ENCODE measurements at places on chromosomes 12 and 14. TPM values are rescaled to one million over a fixed set of nuclear protein-coding genes. Genes with fewer than 3 reads are reported as not detected.

GRCh38 chr12:109760031-109760929 lies 46.7 kb downstream of the FAM222A start:
- DNase-seq = peak; percentile 88

- no peak for DNase-seq
Measured at GRCh38 chr14:91369628-91370445, 47.8 kb downstream of the CCDC88C start.

GRCh38 chr14:91058042-91058581 lies 2.3 kb downstream of the RPS6KA5 start:
- DNase-seq = no peak

DNA sequence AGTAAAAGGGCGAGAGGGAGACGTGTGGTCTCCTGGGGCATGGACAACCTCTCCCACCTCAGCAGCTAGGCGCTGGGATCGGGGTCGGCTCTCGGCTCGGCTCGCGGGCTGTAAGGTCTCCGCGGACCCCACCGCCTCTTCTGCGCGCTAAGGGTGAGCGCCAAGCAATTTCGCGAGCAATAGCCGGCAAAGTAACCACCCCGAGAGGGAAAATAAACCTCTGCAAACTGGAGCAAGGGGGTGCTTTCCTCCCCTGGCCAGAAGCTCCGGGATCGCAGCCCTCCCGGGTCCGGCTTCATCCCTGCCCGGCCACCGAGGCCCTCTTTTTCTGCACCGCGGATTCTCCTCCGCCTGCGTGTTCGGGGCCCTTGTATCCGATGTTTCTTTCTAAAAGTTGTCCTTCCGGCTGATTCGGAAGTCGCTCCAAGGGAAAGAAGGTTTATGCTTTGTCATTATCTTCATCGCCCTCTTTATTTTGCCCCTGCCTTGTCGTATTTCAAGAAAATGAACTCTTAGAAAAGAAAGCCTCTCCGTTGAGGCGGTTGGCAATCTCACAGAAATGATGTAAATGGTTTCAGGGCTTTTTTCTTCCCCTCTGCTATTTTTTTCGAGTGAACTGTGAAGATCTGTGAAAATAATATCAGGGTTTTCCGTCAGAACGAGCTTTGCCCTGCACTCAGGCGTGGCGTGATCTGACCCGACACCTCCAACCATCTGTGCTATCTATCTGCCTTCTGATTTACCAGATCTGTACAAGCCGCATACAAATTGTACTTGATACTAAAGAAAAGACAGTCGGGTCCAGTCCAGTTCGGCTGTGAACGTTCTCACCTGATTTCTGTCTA lies 1.7 kb upstream of the SIX6 start:
- no peak for DNase-seq

GRCh38 chr12:57165741-57166140 lies 18.3 kb upstream of the LRP1-AS start:
- DNase-seq = no peak

GRCh38 chr12:103560604-103561101 lies 26.4 kb upstream of the STAB2 start:
- no peak for DNase-seq

GRCh38 chr12:46300910-46301309 lies 32.1 kb upstream of the SLC38A1 start:
- no peak for DNase-seq

DNA sequence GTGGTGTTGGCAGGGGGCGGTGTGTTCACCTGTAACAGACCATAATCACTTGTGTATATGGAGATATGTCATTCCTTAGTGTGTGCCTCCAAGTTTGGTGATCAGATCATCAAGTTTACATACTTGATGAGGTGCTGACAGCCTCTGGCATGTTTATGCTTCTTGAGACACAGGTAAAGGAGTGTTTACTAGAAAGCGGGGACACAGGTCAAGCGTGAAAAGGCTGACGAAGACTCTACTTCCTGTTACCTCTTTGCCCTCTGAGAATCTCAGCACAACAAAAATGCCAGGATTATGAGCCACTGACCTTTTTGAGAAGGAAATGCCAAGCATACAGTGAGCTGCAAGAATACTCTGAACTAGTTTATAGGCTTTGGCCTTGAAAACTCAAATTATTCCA lies 29.6 kb downstream of the PRDM4 start:
- no peak for DNase-seq

The DEPDC4 gene
- 0.61 TPM for total RNA-seq

The FAM186B gene
- total RNA-seq = 0.75 TPM

The KRT85 gene
- total RNA-seq = not detected

The SOX5 gene
- total RNA-seq = 20.1 TPM

The INF2 gene
- total RNA-seq = 117 TPM

The MIS18BP1 gene
- total RNA-seq = 32.3 TPM

The OR11H12 gene
- not detected for total RNA-seq

All from upper lobe of right lung (tissue), 1 donor.